Osteocyte (in vitro differentiated cells): ENCODE measurements at places on chromosomes 1 and 21. TPM values are rescaled to one million over a fixed set of nuclear protein-coding genes. Genes with fewer than 3 reads are reported as not detected.

DNA sequence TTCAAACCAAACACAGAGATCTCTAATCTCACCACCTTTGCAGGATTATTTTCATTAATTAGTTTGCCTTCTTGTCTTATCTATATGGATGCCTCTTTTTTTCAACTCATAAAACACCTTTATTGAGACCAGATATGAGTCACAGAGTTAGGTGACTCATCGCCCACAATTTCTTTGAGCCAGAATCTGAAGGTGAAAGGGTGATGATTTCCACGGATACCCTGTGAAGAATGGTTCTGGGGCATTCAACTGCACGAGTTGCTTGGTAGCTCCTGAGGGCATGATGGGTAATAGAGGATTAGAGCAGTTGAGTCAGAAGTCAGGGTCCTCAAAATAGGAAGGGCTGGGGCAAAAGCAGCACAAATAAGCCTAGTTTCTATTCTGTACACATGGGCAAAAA is 128.2 kb downstream of the TBX19 start:
- DNase-seq: no peak

- DNase-seq: peak; percentile 94
Observed at GRCh38 chr1:202184750-202185460, 8.7 kb upstream of the LGR6 start.

DNA sequence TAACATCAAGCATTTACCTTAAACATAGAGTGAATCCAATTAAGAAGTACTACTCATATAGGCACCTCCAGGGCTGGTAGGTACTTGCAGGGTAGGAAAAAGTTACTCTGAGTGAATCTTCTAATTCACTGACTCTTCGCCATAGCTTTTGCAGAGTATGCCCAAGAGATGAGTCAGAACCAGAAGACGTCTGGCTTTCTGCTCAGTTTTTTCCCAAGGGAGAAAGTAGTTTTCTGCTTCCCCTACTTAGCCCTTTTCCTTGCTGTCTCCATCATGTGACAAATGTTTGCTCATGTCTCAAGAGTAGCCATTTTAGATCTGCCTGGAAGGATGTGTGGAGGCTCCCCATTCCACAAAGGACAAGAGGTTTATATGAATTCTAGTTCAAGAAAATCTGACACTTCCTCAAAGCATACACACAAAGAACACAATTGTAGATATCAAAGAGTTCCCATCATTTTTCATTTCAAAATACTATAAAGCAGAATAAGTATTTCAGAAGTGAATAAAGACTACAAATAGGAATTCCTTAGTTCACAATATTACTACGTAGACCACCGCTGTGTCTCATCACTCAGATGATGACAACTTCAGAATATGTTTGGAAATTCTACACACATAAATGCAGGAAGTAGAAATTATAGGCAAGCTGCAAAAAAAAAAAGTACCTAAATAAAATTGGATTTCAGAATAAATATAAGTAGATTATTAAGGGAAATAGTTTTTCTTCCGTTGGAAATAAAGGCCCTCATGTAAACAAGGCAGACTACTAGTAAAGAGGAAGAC is 98.5 kb downstream of the ASH1L start:
- DNase-seq: no peak

Gene CADM3
- total RNA-seq: 0.13 TPM in 1 of 2 replicates, not detected in the other

Gene CR1
- not detected in 2 replicates for total RNA-seq

GRCh38 chr1:33131191-33131590 is 50.2 kb downstream of the AZIN2 start:
- DNase-seq: no peak

Gene TTC13
- 15.9 and 19.5 TPM in 2 replicates for total RNA-seq

- peak; percentile 49 for DNase-seq
Observed at GRCh38 chr1:37498872-37499617, 15.5 kb downstream of the MEAF6 start.

Gene TMEM125
- total RNA-seq: not detected in 2 replicates

- DNase-seq: no peak
Observed at GRCh38 chr21:44020551-44020950, 8.4 kb downstream of the TRAPPC10 start.

GRCh38 chr1:47209725-47210325 is 20.0 kb upstream of the PDZK1IP1 start:
- DNase-seq: no peak

Gene S1PR1
- 0.31 TPM in 1 of 2 replicates, not detected in the other for total RNA-seq

Gene GJB3
- not detected in 2 replicates for total RNA-seq

- no peak for DNase-seq
Observed at GRCh38 chr1:83571536-83571935, 427.4 kb downstream of the TTLL7 start.

DNA sequence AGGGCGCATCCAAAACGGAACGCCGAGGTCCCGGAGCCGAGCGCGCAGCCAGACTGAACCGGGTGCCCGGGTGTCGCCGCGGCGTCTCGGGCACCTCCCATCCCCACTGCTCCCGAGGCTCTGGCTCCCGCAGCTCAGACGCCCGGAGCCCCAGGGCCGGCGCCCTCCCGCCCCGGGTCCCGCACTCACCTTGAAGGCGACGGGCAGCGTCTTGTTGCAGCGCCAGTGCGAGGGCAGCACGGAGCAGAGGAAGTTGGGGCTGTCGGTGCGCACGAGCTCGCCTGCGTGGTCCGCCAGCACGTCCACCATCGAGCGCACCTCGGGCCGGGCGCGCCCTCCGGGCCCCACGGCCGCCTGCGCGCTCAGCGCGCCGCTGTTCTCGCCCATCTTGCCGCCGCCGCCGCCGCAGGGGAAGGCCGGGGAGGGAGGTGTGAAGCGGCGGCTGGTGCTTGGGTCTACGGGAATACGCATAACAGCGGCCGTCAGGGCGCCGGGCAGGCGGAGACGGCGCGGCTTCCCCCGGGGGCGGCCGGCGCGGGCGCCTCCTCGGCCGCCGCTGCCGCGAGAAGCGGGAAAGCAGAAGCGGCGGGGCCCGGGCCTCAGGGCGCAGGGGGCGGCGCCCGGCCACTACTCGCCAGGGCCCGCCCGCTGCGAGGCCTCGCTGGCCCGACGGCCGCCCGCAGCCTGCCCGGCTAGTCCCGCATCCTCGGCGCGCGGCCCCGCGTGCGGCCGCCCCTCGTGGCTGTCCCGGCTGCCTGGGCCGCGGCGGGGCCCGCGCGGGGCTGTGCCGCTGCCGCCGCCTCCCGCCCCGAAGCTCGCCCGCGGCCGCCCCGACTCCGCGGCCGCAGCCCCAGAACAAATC is 447 bp downstream of the RUNX3 start:
- no peak for DNase-seq
